Hematopoietic multipotent progenitor cell treated with erythropoietin and hydrocortisone succinate and interleukin-3 and kit ligand, for 8 days (in vitro differentiated cells): ENCODE measurements at places on chromosomes 3 and 15.

GRCh38 chr3:33936171-33936920, 137.9 kb downstream of the PDCD6IP start:
- DNase-seq, result peak; percentile 38

DNA sequence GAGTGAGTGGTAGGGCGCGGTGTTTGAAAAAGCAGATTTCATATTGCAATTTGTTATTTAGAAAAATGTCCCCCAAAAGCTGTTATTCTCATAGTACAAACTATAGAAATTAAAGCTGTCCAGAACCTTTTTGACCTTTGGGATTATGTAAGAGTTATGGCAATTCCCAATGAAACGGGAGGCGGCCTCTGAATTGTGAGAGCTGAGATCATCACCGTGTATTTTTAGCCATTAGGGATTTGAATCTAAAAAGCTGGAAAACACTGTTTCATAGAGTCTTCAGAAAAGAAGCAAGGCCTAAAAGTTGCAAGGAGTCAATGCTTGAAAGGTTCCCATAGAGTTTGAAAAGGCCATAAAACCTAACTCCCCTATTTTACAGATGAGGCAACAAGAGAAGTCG, 38.6 kb upstream of the SLC25A26 start:
- no peak for DNase-seq

GRCh38 chr3:196142202-196142956, 60.5 kb upstream of the TFRC start:
- DNase-seq, result peak; percentile 64

GRCh38 chr3:143464850-143465249, 345.3 kb downstream of the CHST2 start:
- no peak for DNase-seq

DNA sequence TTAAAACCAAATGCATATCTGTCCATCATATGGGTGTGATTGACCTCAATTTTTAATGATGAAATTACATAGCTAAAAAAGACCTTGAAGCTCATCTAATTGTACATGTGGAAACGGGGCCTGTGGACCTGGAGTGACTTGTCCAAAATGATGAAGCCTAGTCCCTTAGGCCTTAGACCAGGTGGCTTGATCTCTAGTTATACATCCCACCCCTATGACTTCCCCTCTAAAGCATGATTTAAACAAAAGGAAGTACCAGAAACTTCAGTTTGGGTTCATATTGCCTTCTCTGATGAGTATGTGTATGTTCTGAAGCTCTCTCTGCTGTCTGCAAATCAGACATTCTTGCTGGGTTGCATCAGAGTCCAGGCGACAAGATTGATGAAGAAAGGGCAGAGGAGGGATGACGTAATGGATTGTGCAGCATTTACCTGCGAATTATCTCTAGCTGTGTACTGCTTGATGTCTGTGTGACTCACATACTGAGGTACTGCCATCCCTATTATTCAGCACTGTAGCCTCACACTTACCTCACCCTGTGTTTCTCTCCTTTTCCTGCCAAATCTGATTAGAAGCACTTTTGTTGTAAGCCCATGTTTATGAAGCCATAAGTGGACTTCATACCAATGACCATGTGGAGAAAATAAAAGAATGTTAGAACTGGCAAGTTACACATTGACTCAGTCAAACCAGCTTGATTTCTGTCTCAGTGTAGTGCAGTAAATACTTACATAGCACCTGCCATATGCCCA, 111.5 kb downstream of the FILIP1L start:
- no peak for DNase-seq

DNA sequence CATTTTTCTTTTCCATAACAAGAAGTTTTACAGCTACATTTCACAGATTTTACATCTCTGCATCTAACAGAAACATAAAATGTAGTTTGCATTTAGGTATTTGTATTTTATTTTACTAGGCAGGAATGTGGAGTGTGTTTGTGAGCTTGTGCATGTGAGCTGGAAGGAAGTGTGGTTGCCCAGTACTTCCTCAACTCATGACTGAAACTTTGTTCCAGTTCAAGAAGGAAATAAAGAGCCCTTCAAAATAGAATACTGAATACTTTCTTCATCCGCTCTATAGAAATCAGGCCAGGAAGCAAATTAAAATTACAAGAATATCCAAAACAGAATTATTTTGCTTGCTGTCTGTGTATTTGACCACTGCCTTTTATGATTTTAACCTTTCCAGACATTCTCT, 81.3 kb downstream of the CHL1 start:
- no peak for DNase-seq
